NCI-H2107 (cell line): ENCODE measurements at places on chromosomes 13 and 19.

GRCh38 chr19:1474765-1475351 is 4.2 kb downstream of the C19orf25 start:
- DNase-seq: no peak

DNA sequence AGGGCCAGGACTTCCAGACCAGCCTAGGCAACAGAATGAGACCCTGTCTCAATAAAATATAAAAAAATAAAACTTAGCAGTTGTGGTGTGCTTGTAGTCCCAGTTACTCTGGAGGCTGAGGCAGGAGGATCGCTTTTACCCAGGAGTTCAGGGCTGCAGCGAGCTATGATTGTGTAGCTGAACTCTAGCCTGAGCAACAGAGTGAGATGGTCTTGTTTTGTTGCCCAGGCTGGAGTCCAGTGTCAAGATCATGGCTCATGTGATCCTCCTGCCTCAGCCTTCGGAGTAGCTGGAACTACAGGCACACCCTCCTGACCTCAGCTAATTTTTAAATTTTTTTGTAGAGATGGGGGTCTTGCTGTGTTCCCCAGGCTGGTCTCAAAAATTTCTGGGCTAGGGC is 4.3 kb upstream of the JUNB start:
- DNase-seq: no peak

GRCh38 chr19:5652261-5652660 is 28.1 kb downstream of the MICOS13 start:
- no peak for DNase-seq

DNA sequence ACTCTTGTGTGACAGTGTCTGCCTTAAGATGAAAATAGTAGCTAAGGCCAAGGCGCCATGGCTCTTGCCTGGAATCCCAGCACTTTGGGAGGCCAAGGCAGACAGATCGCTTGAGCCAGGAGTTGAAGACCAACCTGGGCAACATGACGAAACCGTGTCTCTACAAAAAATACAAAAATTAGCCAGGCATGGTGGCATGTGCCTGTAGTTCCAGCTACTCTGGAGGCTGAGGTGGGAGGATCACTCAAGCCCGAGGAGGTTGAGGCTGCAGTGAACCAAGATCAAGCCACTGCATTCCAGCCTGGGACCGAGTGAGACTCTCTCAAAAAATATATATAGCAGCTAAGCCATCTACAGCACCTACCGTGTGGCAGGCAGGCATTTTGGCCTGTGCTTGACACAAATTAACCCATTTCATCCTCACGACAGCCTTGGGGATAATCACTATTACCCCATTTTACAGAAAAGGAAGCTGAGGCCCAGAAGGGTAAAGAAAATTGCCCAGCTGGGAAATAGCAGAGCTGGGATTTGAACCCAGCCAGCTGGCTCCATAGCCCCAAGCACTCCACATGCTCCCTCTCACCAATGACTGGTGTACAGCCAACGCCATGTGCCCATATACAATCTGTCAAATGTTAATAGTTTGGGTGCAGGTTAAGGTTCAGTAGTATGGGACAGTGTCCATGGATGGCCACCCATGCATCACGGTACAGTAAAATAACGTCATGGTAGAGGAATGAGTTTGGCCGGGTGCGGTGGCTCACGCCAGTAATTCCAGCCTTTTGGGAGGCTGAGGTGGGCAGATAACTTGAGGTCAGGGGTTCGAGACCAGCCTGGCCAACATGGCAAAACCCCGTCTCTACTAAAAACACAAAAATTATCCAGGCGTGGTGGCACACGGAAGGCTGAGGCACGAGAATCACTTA is 3.1 kb downstream of the SLC1A5 start:
- no peak for DNase-seq

- no peak for DNase-seq
These were observed 247.9 kb downstream of the MYO16 start for GRCh38 chr13:108877300-108877699.

GRCh38 chr13:80262051-80262695 is 78.8 kb downstream of the SPRY2 start:
- no peak for DNase-seq

DNA sequence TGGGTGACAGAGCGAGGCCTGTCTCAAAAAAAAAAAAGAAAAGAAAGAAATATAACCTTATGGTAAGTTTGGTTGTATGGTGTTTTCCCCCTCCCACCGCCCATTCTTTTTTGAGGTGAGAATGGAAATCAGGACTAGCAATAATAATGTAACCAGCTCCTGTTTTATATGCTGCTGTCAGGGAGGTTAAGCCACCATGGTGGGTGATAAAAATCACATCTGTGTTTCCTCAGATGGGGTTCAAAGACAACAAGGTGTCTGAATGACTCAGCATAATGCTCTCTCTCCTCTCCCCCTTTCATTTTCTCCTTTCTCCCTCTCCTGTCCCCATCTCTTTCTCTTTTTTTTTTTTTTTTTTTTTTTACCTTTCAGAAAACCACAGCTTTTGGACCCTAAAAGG is 28.3 kb upstream of the GARRE1 start:
- DNase-seq: no peak

DNA sequence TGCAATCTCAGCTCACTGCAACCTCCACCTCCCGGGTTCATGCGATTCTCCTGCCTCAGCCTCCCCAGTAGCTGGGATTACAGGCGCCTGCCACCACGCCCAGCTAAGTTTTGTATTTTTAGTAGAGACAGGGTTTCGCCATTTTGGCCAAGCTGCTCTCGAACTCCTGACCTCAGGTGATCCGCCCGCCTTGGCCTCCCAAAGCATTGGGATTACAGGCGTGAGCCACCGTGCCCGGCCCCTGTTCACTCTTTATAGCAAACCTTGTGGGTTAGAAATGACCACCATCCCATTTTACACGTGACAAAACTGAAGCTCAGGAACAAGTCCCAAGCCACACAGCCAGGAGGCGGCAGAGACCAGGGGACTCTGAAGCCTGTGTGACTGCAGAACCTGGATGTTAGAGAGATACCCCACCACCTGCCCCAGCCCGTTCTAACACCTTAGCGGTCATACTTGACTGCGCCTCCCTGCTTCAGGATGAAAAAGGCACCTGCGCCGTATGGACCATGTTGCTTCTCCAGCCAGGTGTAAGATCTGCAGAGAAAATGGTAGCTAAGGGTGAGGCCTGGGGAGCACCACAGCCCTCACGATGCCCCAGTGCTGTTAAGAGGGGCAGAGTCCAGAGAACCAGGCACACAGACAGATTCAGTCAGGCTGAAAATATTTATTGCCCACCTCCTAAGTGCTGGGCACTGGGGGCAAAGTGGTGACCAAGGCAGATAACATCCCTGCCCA is 3.6 kb downstream of the DMAC2 start:
- DNase-seq: no peak

GRCh38 chr19:56491399-56491798 is 14.3 kb upstream of the ZNF667 start:
- DNase-seq: no peak

- no peak for DNase-seq
These were observed 60.9 kb downstream of the WDFY2 start for GRCh38 chr13:51645154-51645650.

DNA sequence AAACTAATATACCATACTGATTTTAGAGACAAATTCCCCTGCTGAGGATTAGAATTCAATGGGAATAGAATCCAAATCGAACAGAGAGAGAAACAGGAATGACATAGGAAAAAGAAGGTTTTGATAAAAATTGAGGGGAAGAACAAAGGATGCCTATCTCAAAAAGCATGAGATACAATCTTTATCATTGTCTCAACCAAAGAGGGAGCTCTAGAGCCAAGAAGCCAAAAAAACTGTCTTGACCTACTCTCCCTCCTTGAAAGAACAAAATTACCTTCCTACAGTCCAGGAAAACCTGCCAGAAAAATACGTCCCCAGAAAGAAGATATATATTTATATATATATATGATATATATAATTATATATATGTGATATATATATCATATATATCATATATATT is 39.2 kb upstream of the MIR17HG start:
- no peak for DNase-seq

- DNase-seq: no peak
These were observed 55.6 kb downstream of the TMED1 start for GRCh38 chr19:10780368-10780767.

DNA sequence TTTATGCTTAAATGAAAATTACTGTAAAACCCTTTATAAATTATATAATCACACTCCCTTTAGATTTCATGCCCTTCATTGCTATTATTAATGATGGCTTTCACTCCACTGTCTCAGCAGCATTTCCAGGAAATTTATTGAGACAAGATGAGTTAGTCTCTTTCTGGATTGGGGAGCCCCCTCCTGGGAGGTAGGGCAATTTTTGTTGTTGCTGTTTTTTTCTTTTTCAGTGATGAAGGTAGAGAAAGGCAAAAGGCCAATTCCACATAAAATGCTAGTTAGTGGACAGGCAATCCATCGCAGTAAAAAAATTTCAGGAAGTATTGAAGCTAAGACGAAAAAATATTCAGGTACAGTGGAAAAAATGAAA is 80.2 kb downstream of the TEX26 start:
- DNase-seq: no peak

DNA sequence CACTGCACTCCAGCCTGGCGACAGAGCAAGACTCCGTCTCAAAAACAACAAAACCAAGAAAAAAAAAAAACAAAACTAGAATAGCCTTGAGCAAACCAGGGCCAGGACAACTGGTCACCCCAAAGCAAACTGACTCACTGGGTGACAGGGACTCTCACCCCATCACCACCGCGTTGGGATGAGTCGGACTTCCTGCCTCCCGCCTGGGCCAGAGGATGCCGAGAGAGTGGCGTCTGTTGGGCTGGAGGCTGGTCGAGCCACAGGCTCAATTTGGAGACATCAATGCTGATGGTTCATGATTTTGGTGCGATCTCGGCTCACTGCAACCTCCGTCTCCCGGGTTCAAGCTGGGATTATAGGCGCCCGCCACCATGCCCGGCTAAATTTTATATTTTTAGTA is 11.6 kb downstream of the TMPRSS9 start:
- no peak for DNase-seq

- DNase-seq: no peak
These were observed 15.5 kb upstream of the ZNF14 start for GRCh38 chr19:19748249-19748938.

DNA sequence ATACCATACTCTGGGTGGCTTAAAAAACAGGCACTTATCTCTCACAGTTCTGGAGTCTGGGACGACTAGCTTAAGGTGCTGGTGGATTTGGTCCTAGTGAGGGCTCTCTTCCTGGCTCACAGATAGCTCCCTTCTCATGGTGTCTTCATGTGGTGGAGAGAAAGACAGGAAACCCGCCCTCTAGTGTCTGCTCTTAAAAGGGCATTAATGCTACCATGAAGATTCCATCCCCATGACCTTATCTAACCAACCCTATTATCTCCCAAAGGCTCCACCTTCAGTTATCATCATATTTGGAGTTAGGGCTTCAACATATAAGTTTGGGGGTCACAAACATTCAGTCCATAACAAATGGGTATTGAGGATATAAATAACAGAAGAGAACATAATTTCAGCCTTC is 139.4 kb downstream of the HS6ST3 start:
- no peak for DNase-seq

DNA sequence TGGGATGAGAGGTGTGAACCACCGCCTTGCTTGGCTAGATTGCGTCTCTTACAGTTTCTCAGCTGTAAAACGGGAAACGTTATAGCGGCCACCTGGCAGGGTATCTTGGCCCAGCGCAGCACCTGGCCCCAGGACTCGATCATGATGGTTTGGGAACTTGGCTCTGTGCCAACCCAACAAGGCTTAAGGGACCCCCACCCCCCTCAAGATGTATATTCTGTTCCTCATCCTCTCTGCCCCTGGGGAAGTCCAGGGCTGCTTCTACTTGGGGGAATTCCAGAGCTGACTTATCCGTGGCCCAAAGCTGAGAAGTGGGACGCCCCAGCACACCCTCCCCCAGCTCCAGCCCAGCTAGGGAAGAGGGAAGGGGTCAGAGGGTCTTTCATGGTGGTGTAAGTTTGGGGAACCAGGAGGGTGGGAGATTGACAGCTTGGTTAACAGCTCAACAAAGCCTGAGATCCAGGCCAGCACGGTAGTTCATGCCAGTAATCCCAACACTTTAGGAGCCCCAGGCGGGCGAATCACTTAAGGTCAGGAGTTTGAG is 695 bp downstream of the ICAM1 start:
- DNase-seq: no peak

- DNase-seq: no peak
These were observed 512.1 kb downstream of the IRS2 start for GRCh38 chr13:109274188-109274821.

- no peak for DNase-seq
These were observed 26.3 kb upstream of the KATNAL1 start for GRCh38 chr13:30333616-30334015.

DNA sequence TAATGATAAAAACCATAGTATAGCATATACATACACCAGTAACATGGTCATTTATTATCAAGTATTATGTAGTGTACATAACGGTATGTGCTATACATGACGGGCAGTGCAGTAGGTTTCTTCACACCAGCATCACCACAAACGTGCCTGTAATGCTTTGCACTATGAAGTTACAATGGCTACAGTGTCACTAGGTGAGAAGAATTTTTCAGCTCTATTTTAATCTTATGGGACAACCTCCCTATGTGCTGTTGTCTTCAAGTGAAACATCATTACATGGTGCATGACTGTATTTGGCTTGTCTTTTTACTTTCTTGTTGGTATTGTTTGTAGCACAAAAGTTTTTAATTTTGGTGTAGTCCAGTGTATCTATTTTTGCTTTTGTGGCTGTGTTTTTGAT is 18.7 kb downstream of the CDK8 start:
- no peak for DNase-seq
